ENCODE measurements at places on chromosomes 13 and 19.

- no peak for DNase-seq
Measured at GRCh38 chr13:48054601-48055000, 17.1 kb downstream of the NUDT15 start.

GRCh38 chr13:20411638-20412342 lies 113.9 kb downstream of the CRYL1 start:
- peak; percentile 61 for DNase-seq

DNA sequence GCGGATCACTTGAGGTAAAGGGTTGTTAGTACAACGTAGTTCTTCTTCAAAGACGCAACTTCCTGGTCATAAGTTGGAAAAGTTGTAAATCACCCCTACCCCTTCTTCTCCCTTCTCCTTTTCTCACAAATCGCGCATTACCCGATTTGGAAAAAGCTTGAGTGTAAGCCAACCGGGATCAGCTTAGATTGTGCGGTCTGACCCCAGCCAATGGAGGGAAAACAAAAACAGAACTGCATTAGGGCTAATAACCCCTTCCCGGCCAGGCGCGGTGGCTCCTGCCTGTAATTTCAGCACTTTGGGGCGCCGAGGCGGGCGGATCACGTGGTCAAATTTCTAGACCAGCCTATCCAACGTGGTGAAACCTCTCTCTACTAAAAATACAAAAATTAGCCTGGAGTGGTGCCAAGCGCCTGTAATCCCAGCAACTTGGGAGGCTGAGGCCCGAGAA lies 806 bp downstream of the ZNF90 start:
- peak; percentile 18 for DNase-seq

DNA sequence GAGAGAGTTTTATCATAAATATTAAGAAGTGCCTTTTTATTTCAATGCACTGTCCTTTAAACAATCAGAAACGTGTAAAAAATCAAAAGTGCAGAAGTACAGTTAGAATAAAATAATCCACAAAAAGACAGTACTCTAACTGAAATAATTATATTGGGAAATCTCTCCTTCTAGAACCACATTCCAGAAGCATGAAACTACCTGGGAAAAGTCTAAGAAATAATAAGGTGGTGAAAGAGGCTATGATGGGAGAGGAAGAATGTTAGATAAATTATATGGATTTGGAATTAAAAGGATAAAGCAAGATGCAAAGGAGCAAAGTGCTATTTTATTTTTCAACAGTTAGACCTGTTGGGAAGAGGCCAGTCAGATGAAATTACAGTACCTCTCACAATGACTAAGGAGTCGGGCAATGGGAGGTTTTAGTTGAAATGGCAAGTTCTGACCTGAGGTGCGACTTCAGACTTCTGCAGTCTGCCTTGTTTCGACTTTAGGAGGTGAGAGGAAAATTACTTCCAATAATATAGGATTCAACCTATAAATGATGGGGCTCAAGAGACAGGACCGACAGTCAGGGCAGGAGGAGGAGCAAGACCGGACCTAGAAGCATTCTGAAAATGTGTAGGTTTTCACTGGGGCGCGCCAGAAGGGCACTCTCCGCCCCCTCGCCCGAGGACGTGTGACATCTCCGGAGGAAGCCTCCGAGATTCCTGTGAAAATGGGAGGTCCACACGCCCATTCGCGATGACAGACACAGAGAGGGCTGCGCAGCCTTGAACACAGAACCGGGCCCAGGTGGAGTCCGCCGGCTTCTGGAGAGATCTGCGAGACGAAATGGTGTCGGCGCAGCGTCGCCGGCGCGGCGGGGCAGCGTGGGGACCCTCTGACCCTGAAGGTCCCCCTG lies 717 bp downstream of the SPRYD7 start:
- peak; percentile 71 for DNase-seq

- peak; percentile 74 for DNase-seq
Measured at GRCh38 chr19:9205501-9206113, 13.8 kb downstream of the OR7D4 start.

DNA sequence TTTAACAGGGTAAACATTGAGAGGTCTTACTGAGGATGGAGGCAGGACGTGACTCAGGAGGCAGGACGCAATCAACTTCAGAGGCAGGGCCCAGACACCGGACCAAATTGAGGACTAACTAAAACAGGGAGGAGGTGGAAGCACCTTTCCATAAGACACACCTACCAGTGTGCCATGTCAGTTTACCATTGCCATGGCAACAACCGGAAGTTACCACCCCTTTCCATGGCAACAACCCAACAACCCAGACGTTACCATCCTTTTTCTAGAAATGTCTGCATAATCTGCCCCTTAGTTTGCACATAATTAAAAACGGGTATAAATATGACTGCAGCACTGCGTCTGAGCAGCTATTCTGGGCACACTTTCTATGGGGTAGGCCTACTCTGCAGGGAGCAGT lies 53.5 kb upstream of the SOX21 start:
- no peak for DNase-seq

DNA sequence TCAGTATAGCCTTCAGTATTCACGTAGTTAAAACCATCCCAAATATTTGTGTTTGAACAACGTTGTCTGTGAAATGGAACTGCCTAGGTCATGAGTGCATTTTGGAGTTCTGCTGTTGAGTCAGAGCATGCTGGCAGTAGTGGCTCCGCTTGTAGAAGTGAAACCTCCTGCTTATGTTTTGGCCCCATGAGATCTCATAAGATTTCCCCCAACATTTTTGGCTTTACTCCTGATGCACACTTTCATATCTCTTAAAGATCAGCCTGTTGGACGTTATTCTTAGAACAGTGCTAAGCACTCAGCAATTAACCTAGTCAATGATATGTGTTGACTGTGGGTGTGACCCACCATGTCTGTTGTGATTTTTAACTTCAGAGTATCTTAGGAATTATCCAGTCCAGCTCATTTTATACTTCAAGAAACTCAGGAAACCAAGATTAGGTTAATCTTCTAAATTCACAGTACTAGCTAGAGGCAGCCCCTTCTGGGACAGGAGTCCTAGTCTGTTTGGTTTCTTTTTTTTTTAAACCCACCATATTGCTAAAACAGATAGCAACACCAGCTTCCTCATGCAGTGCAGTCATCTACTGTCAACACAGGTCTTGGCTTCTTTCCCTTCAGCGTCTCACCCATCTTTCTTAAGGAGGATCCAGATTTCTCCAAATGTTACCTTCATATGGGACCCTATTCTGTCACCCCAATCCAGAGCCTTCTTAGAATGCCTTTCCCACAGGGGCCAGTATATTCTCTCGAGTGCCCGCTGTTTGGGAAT lies 26.2 kb downstream of the RAP2A start:
- peak; percentile 13 for DNase-seq

DNA sequence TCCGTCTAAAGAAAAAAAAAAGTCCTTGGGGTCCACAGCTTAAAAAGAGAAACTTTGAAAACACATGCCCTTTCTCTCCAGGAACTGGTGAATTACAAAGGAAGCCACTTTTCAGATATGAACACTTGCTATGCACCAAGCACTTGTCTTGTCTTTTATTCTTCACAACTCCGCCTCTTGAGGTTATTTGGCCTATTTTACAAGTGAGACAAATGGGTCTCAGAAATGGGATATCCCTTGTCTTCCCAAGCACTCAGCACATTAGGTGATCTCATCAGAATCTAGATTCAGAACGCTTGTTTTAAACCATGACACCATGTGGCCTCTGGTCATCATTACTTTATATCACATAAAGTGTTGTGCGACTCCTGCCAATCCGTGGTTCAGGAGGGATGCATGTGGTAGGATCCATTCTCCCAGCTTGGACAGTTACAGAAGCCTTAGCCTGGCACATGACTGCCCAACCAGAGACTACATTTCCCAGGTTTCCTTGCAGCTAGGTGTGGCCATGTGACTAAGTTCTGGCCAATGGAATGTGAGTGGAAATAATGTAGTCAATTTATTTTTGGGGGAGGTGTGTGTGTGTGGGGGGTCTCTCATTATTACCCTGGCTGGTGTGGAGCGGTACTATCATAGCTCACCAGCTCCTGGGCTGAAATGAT lies 13.9 kb downstream of the TSKS start:
- DNase-seq, result peak; percentile 44

- DNase-seq, result no peak
Measured at GRCh38 chr13:110798081-110798994, 84.8 kb downstream of the ING1 start.

DNA sequence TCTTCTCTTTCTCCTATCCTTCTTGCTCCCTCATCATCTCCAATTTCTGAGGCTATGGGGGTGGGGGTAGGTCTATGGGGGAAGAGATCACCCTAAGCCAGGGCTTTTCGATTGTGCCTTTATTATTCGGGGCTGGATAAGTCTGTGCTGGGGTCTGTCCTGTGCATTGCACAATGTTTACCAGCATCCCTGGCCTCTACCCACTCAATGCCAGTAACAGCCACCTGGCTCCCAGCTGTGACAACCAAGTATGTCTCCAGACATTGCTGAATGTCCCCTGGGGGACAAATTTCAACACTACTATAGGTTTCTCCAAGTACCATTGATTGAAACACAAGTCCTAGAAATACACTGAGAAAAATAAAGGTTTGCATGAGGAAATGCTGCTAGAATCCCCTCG lies 13.2 kb downstream of the CBY2 start:
- DNase-seq, result no peak

DNA sequence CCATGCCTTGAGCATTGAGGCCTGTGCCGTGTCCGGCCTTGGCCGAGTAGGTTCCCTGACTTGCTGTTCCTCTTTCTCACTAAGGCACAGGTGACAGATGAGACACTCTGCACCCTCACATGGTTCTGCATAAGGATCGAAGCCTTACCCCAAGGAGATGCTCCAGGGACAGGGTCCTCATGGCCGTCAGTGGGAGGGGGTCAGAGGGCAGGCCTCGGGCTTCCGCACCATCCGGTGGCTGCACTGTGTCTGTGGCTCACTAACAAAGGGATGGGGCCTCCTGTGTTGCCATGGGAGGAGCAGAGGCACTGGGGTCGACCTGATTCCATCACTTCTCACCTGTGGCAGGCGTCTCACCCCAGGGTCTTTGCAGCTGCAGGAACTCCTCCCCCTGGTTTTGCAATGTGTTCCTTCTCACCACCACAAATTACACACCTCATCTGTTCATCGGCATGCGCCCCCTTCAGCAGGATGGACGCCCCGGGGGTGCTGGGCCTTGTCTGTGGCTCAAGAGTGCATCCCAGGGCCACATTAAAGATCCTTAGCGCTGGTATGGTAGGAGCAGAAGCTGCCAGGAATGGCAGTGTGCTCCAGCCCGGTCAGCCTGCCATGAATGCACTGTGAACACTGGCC lies 113.3 kb upstream of the SOX1 start:
- no peak for DNase-seq

GRCh38 chr13:73765651-73766384 lies 368.4 kb downstream of the KLF12 start:
- DNase-seq, result peak; percentile 66

Data from hematopoietic multipotent progenitor cell treated with erythropoietin and hydrocortisone succinate and interleukin-3 and kit ligand, for 6 days (in vitro differentiated cells).